ENCODE measurements at places on chromosomes 7 and 10. TPM values are rescaled to one million over a fixed set of nuclear protein-coding genes. Genes with fewer than 3 reads are reported as not detected.

GRCh38 chr10:112907893-112908292 is 42.2 kb upstream of the TCF7L2 start:
- DNase-seq: no peak
- H3K36me3 ChIP-seq: no peaks in the 10 kb centered on the region
- no peak overlapping the region for H3K4me3 ChIP-seq
- H3K27ac ChIP-seq: no peak overlapping the region
- no peaks in the 10 kb centered on the region for H3K27me3 ChIP-seq
- peaks cover 2% of the 10 kb centered on the region for H3K4me1 ChIP-seq

The TMEM236 gene
- total RNA-seq: not detected

The CALML5 gene
- not detected for total RNA-seq

DNA sequence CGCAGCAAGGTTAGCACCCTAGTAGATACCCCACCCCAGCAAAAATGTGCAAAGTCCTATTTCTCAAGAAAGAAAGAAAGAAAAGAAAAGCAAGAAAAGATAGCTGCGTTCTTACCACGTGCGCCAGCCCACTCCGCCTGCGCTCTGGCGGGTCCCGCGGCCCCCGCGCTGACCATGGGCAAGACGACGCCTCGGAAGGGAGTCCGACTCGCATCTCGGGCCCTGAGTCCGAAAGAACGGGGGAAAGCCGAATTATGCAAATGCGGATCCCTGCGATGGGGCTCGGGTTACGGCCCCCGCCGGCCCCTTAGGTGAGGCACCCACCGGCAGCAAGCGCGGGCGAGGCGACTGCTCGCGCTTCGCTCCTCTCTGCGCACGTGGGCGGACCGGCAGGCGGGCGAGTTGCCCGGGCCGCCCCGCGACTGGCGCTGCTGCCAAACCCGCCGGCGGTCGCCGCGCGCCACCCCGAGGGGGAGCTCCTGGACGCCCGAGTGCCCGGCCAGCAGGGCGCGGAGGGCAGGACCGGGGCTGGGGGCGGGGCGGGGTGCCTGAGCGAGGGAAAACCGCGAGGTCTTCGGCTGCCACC is 2.4 kb upstream of the EGR2 start:
- DNase-seq: peak; percentile 30
- peaks cover 34% of the 10 kb centered on the region for H3K36me3 ChIP-seq
- peak overlapping the region; percentile 100 for H3K27ac ChIP-seq

GRCh38 chr10:70509757-70510147 is 31.2 kb downstream of the PALD1 start:
- H3K27ac ChIP-seq: no peak overlapping the region
- H3K4me1 ChIP-seq: no peaks in the 10 kb centered on the region
- no peak overlapping the region for H3K4me3 ChIP-seq
- DNase-seq: no peak

DNA sequence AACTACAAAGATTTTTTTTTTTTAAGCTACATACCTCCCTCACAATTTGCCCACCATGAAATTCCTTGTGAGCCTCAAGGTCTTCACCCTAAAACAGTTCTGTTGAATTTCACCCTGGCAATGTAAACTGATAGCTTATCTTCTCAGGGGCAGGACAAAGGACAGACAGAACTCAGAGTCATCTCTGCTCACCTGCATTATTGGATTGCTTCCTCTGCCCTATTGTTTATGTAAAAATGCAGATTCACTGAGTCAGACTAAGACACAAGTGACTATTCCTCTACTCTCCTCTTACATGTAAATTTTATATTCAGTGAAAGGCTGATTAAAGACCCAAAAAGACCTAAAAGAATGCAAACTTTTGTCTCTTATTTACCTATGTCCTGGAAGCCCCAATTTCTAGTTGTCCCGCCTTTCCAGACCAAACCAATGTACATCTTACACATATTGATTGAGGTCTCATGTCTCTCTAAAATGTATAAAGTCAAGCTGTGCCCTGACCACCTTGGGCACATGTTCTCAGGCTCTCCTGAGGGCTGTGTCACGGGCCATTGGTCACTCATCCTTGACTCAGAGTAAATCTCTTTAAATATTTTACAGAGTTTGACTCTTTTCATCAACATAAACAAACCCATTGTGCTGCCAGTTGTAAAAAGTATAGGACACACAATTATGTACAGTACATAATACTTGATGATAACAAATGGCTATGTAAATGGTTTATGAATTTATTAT is 440.2 kb downstream of the HTR7 start:
- no peaks in the 10 kb centered on the region for H3K4me1 ChIP-seq
- no peaks in the 10 kb centered on the region for H3K27me3 ChIP-seq
- no peak overlapping the region for H3K27ac ChIP-seq
- H3K36me3 ChIP-seq: no peaks in the 10 kb centered on the region
- DNase-seq: no peak

The SPDYE16 gene
- total RNA-seq: 0.14 TPM

GRCh38 chr7:33901847-33902246 is 3.5 kb upstream of the BMPER start:
- H3K36me3 ChIP-seq: no peaks in the 10 kb centered on the region
- no peak overlapping the region for H3K27ac ChIP-seq
- DNase-seq: no peak
- H3K4me1 ChIP-seq: peaks cover 3% of the 10 kb centered on the region
- H3K27me3 ChIP-seq: peaks cover 46% of the 10 kb centered on the region
- H3K4me3 ChIP-seq: no peak overlapping the region

GRCh38 chr10:75019370-75019769 is 92.1 kb upstream of the SAMD8 start:
- no peak overlapping the region for H3K27ac ChIP-seq
- no peak overlapping the region for H3K4me3 ChIP-seq
- no peaks in the 10 kb centered on the region for H3K27me3 ChIP-seq
- peaks cover 34% of the 10 kb centered on the region for H3K36me3 ChIP-seq

GRCh38 chr7:147022056-147022455 is 905.5 kb downstream of the CNTNAP2 start:
- no peak overlapping the region for H3K27ac ChIP-seq
- no peak for DNase-seq
- no peaks in the 10 kb centered on the region for H3K36me3 ChIP-seq
- H3K4me3 ChIP-seq: no peak overlapping the region

DNA sequence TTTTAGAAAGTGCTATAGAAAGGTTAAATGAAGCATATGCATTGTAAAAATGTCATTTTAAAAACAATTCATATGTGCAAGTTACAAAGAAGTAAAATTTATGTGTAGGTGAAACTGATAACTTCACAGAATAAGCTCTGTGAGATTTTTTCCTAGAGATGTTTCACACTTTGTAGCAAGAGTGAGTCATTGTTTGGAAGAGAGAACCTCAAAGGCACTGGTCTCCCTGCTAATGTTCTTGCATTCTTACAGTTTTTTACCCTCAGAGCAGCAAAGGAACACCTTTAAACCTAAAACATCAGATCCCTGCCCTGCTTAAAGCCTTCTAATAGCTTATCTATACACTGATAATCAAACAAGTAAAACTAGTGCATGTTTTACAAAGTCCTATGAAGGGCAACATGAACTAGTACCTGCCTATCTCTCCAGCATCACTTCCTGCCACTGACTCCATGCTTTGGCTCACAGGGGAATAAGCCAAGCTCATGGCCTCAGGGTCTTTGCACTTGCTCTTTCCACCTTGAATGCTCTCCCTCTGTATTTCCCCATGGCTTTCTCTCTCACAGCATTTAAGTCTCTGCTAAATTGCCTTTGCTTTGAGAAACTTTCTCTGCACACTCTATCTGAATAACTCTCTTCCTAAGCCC is 997.0 kb downstream of the GATA3 start:
- H3K27ac ChIP-seq: peak overlapping the region; percentile 28
- no peak for DNase-seq
- H3K4me3 ChIP-seq: no peak overlapping the region

The SPAM1 gene
- not detected for total RNA-seq

DNA sequence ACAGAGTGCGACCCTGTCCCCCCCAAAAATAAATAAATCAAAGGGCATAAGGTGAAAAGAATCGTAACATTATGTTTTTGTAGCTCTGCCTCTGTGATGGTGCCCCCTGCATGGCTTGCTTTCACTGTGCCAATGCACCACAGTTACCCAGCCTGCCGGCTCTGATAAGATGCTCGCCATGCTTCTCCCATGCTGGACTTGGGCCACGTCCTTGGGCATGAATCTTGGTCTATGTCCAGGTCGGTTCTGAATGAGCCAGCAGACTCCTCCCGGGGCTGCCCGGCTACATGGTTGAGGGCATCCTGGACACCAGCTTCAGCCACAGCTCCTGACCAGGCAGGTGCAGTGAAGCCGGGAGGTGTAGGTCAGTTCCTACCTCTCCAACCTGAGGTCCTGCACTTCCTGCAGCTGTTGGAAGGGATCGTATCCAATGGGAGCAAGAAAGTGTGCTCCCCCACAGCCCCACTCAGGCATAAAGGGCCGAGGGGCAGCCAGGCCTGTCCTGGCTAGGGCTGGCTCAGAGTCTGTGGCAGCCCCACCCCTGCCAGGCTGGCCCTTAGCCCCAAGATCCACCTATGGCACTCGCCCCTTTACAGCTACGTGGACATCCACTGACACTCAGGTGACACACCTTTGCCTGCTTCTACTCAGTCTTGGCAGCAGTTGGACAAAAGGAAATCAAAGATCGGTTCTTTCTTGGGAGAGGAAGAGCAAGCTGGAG is 34.1 kb downstream of the CHST3 start:
- no peak overlapping the region for H3K27ac ChIP-seq
- H3K27me3 ChIP-seq: peaks cover 3% of the 10 kb centered on the region
- no peaks in the 10 kb centered on the region for H3K36me3 ChIP-seq
- no peaks in the 10 kb centered on the region for H3K4me1 ChIP-seq
- DNase-seq: no peak
- no peak overlapping the region for H3K4me3 ChIP-seq

The GPC2 gene
- total RNA-seq: 7.8 TPM

DNA sequence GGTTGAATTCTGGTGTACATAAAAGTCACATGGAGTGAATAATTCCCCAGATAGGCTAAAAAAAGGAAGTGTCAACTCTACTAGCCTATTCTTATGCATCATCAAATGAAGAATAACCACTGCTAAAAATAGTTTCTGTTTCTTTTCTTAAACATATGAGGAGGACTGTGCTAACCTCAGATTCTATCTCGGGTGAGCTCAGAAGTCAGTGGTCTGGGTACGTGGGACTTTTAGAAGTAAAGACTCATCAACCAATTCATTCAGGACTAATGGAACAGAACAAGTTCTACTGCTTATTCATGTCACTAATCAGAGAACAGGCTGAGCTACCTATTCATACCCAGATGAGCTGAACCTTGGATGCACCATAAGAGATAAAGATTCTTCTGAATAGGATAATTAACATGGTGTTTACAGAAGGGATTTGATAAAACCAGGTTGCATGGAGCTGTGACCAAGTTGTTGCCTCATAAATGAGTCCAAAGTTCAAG is 9.5 kb upstream of the ASAH2 start:
- no peak overlapping the region for H3K4me3 ChIP-seq
- no peaks in the 10 kb centered on the region for H3K36me3 ChIP-seq
- H3K27me3 ChIP-seq: peaks cover 60% of the 10 kb centered on the region
- peaks cover 29% of the 10 kb centered on the region for H3K4me1 ChIP-seq
- H3K27ac ChIP-seq: no peak overlapping the region
- DNase-seq: peak; percentile 22

The ADAP1 gene
- 62.8 TPM for total RNA-seq

- DNase-seq: no peak
- no peaks in the 10 kb centered on the region for H3K4me1 ChIP-seq
- H3K27me3 ChIP-seq: peaks cover 36% of the 10 kb centered on the region
- H3K36me3 ChIP-seq: no peaks in the 10 kb centered on the region
- no peak overlapping the region for H3K4me3 ChIP-seq
- no peak overlapping the region for H3K27ac ChIP-seq
These were observed 8.4 kb upstream of the HHEX start for GRCh38 chr10:92681306-92681834.

The ADGRA1 gene
- total RNA-seq: not detected

DNA sequence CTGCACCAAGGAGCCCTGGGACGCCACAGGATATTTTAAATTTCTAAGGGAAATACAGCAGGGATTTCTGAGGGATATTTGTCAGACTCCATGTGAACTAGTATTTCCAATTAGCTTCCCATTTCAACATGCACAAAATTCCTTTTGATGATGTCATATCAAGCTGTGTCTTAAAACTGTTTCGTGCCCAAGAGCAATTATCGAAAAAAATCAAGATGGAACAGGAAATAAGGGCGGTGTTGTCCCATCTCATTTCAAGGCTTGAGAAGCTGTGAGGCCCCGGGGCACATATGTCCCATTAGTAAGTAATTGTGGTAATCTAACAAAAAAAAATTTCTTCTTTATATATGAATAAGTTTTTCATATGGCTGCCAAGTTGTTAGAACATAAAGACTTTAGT is 47.4 kb downstream of the PPP1R17 start:
- H3K36me3 ChIP-seq: no peaks in the 10 kb centered on the region
- no peaks in the 10 kb centered on the region for H3K4me1 ChIP-seq
- DNase-seq: no peak
- H3K27ac ChIP-seq: no peak overlapping the region
- no peaks in the 10 kb centered on the region for H3K27me3 ChIP-seq
- H3K4me3 ChIP-seq: no peak overlapping the region

GRCh38 chr7:37945336-37945735 is 24.9 kb downstream of the EPDR1 start:
- H3K36me3 ChIP-seq: no peaks in the 10 kb centered on the region
- H3K27ac ChIP-seq: no peak overlapping the region
- H3K4me3 ChIP-seq: no peak overlapping the region
- DNase-seq: no peak

DNA sequence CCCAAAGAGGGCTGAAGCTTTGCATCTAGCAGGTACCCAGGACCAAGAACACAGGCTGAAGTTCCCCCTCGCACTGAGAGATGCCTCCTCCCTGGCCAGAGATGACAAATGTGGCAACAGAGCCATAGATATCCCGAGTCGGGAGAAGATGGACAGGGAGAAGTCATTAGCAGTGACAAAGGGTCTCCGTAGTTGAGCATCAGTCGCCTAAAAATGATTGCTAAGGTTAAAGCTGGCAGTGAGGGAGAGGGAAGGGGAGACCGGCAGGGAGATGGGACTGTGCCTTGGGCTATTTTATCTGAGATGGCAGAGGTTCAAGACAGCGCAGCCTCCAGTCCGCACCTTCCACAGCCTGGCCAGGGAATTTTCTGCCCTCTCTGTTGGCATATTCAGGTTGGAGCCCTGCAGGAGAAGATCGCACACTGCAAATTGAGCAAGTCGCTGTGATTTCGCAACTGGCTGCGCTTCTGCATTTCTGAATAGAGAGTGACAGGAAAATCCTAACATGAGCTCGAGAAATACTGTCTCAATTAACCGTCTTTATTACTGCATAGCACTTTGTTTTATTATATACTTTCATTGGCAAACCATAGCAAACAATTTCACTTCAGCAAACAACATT is 238.9 kb upstream of the GPR26 start:
- no peak for DNase-seq
- H3K4me3 ChIP-seq: no peak overlapping the region
- H3K36me3 ChIP-seq: no peaks in the 10 kb centered on the region
- no peak overlapping the region for H3K27ac ChIP-seq
- H3K27me3 ChIP-seq: peaks cover 6% of the 10 kb centered on the region
- no peaks in the 10 kb centered on the region for H3K4me1 ChIP-seq

- no peaks in the 10 kb centered on the region for H3K27me3 ChIP-seq
- DNase-seq: no peak
- H3K36me3 ChIP-seq: no peaks in the 10 kb centered on the region
- no peaks in the 10 kb centered on the region for H3K4me1 ChIP-seq
These were observed 205.7 kb downstream of the SORCS1 start for GRCh38 chr10:106958589-106959361.

All from activated T-helper 2 cell treated with anti-CD3 and anti-CD28 coated beads, Interferon-gamma antibody, Interleukin-2, Interleukin-4, amounts not matched to agents 10 μg/mL and 5 μg/mL and 100 μg/mL, durations not matched to agents 14 hours and 24 hours and 36 hours (primary cell).